ENCODE measurements at places on chromosomes 7 and 10.

DNA sequence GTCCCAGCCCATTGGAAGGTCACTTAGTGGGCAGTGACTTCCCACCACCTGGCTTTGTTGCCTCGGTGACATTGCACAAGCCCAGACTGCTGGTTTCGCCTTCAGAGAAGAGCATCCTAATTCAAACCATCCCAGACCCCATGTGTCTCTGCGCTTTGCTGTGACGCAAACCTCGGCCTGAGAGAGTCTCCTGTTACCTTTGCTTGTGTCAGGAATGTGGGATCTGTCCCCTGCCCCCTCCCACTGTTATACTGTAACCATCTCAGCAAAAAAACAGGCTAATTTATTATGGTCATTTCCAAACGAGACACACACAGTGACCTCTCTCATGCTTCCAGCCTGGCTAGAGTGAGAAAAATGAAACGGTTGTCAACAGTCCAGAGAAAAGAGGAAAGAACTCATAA, 25.0 kb upstream of the AQP1 start:
- DNase-seq, result no peak

GRCh38 chr10:103751667-103752290, 103.6 kb downstream of the SH3PXD2A start:
- DNase-seq, result no peak

- no peak for DNase-seq
These were observed 56.7 kb downstream of the EGFR start for GRCh38 chr7:55075464-55076021.

GRCh38 chr10:26410356-26410755, 27.8 kb upstream of the APBB1IP start:
- no peak for DNase-seq

GRCh38 chr7:32318300-32319011, 171.7 kb downstream of the LSM5 start:
- no peak for DNase-seq

GRCh38 chr10:110372656-110373055, 67.9 kb upstream of the SMNDC1 start:
- DNase-seq, result no peak

- no peak for DNase-seq
These were observed 213.4 kb downstream of the USP6NL start for GRCh38 chr10:11397980-11398580.

- no peak for DNase-seq
These were observed 1.4 kb upstream of the FAM204A start for GRCh38 chr10:118343549-118343948.

- no peak for DNase-seq
These were observed 53.6 kb downstream of the ADRA2A start for GRCh38 chr10:111130471-111130870.

DNA sequence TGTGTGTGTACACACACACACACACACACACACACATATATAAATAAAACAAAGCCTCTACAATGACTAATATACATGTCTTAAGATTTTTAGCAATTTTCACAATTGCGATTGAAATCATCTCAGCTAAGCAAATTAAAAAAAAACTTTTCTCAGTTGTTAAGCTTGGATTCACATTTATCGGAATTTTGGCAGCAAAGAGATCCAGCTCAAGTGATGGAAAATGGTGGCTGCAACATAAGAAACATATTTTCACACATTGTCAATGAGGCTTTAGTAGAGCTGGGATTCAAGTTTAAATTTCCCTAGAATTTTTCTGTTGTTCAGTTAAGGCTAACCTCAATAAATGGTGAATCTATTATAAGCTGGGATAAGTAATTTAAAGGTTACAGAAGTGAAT, 768.6 kb upstream of the SORCS1 start:
- no peak for DNase-seq

DNA sequence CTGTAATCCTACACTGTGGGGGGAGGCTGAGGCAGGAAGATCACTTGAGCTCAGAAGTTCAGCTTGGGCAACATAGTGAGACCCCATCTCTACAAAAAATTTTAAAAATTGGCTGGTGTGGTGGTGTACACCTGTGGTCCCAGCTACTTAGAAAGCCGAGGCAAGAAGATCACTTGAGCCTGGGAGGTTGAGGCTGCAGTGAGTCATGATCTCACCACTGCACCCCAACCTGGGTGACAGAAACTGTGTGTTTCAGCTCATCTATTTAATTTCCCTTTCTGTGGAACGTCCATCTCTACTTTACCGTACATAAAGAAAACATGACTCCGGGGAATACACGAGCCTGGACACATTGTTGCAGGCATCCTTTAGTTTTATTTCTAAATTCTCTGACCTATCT, 354.6 kb upstream of the PLXDC2 start:
- DNase-seq, result no peak

GRCh38 chr7:103149808-103150180, 895 bp upstream of the NAPEPLD start:
- no peak for DNase-seq

- no peak for DNase-seq
These were observed 87.2 kb upstream of the INSYN2A start for GRCh38 chr10:127283576-127283975.

DNA sequence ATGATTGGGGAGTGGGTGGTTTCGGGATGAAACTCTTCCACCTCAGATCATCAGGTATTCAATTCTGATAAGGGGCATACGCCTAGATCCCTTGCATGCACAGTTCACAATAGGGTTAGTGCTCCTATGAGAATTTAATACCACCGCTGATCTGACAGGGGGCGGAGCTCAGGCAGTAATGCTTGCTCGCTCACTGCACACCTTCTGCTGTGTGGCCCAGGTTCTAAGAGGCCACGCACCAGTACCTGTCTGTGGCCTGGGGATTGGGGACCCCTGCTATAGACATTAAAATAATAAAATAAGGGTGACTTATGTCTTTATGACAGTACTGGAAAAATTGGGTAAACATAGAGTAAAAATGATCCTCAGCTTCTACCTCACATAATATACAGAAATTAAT, 66.1 kb downstream of the SAMD9 start:
- no peak for DNase-seq

DNA sequence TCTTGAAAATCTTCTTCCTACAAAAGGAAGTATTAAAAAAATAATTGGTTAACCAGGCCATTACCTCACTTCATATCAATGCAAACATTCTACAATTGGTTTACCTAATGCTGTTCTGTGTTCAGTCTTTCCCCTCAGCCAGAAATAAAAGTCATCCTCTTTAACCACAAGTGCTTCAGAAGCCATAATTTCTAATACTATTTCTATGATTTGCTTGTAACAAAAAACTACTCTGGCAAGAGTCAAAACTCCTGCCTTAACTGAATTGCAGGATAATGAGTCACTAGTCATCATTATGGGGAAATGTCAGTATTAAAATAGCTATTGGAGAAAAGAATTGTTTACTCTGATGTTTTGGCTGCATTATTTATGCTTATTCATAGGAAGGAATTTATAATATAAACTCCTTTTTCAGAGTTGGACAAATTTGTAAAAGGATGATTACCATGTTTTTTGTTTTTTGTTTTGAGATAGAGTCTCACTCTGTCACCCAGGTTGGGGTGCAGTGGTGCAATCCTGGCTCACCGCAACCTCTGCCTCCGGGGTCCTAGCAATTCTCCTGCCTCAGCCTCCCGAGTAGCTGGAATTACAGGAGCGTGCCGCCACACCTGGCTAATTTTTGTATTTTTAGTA, 55.5 kb upstream of the ODAD2 start:
- peak; percentile 40 for DNase-seq

DNA sequence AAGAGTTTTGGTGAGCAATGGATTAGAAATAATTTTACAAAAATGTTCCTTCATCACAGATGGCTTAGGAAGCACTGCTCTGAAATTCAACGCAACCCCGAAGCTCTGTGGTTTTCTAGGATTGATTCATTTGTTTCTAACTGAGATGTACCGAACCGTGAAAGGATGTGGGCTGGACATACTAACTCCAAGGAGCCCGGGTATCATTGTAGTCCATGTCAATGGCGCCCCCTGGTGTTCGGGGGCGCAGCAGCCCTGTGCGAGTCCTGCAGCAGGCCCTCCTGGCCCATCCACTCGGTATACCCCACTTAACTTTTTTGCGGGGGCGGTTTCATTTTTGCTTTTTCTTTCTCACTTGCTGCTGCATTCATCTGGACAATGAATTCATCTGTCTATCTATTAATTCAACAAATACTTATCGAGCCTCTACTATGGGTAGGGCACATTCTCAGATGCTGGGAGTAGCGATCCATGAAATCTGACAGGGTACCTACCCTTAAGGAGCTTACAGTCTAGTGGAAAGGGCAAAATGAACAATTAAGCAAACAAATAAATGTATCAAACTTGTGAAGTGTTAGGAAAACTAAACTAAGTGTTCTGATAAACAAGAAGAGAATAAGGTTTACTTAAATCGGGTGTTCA, 25.2 kb upstream of the ITPRID1 start:
- DNase-seq, result peak; percentile 80

DNA sequence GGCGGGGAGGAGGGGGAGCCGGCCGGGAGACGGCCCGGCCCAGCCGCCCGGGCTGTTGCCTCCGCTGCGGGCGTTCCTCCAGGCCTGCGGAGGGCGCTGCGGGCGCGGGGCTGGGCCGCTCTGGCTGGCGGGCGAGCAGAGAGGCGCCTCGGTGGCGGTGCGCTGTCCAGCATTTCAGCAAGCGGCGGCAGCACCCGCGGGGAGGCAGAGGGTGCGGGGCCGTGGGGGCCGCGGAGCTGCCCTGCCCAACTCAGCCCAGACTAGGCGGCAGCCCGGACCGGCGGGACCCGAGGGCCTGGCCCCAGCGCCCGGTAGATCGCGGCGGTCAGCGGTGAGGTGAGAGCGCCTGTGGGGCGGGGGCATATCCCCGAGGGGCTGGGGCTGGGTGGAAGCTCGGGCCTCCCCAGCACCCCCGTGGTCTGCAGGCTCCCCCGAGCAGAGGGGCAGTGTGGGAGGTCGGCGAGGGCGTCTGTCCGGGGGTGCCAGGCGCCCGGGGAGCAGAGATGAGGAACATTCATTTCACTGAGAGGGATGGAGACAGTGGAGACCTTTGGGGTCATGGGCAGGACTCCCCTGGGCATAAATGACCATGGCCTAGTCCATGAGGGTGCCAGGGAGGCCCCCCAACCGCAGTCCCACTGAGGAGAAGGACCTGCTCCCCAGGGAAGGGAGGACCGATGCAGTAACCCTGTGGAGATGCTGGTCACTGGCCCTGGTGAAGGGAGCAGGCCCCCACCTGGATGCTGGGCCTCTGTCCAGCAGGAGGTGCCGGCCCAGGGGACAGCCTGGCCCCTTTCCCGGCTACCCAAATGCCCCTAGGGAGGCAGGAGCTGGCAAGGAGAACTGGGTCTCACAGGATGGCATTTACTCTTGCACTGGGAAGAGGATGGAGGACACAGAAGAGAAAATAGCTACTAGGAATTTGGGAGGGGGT, at the start of gene SRRM3:
Gene SRRM3, plus strand, starts transcription at position 165 of the 934 bp plus-strand sequence. CDS start 33,171 bp downstream, outside the sequence.
- peak; percentile 74 for DNase-seq

DNA sequence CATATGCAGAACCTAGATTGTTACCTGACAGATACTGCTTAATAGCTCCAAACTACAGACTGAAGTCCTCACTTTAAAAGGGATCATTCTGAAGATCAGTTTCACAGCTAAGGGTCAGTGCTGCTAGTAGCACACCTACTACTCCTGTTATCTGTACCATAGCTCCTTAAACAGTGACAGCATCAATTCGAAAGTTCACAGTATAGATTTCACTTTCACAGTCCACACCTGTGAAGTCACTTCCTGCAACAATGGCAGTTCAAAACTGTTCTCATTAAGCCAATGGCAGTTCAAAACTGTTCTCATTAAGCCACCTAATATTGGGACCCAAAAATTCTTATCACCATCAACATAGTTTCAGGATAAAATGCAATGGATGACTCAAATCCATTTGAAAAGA, 10.7 kb upstream of the FHIP2A start:
- DNase-seq, result no peak

- no peak for DNase-seq
These were observed 396.2 kb downstream of the REEP3 start for GRCh38 chr10:63917363-63917762.

DNA sequence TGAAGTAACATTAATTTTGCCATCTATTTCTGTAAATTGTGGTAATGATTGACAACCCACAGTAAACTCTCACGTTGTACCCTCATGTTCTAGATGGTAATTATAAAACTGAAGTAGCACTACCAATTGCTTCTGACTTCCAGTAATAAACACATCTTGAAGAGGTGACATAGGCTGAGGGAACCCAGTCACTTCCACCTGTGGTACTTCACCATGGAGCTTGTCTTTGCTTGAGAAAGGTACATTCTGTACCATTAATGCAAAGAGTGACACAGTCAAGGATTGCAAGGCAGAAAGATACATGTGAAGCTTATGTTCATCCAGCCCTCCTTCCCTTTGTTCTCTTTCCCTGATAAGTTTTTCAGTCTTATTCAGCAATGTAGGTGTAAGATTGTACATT, 11.2 kb downstream of the CAPZA2 start:
- no peak for DNase-seq

DNA sequence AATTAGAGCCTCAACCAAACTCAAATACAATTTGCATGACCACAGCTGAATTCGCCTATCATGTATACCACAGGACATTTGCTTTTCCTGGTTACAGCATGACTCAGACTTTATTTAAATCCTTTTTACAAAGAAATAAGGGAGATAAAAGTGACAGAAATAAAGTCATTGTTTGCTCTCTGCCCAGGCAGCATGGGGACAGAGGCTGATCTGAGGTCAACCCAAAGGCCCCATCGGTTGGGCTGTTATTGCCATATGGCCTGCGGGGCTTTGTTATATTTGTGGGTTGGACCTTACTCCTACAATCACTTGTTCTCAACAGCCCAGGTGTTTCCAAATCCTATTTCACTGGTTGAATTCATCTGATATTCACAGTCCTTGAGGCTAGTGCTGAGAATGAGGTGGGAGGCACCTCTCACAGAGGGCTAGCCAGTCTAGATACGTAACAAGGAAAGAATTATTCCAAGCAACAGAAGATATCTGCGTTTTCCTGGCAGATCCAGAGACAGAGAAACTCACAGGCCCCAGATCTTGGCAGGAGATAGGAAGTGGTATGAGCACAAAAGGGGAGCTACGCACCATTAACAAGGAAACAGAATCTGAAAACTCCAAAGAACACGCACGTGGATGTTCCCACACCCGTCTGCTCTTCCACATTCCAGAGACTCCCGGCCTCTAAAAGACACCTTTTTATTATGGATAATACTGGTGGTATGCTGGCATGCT, 117.3 kb downstream of the HIPK2 start:
- no peak for DNase-seq
